ENCODE measurements at places on chromosomes 2 and 18.

GRCh38 chr2:152513681-152514080 lies 178.7 kb downstream of the FMNL2 start:
- DNase-seq: no peak

DNA sequence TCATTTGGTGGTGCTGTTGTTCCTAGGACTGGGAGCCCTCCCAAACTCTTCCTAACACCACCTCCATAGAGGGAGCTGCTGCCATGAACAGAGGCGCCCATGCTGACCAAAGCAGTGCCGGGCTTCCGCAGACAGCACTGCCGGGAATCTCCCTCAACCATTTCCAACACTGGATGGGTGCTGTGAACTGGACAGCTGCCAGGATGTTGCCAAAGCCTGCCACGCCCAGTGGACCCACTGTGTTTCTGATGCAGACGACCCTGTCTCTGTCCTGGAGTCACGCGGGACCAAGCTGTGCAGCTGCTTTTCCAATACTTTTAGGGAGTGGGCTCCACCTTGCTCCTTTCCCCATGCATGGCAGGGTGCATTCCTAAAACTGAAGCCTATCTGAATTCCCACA lies 16.9 kb upstream of the GNAL start:
- DNase-seq: no peak

GRCh38 chr2:42117182-42117579 lies 52.0 kb upstream of the EML4 start:
- DNase-seq: no peak

DNA sequence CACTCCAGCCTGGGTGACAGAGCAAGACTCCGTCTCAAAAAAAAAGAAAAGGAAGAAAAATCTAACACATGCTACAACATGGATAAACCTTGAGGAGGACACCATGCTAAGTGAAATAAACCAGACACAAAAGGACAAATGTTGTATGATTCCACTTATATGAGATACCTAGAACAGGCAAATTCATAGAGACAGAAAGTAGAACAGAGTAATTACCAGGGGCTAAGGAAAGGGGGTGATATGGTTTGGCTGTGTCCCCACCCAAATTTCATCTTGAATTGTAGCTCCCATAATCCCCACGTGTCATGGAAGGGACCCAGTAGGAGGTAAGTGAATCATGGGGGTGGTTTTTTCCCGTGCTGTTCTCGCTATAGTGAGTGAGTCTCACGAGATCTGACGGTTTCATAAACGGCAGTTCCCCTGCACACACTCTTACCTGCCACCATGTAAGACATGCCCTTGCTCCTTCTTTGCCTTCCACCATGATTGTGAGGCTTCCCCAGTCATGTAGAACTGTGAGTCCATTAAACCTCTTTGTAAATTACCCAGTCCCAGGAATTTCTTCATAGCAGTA lies 91.4 kb upstream of the CABLES1 start:
- no peak for DNase-seq

DNA sequence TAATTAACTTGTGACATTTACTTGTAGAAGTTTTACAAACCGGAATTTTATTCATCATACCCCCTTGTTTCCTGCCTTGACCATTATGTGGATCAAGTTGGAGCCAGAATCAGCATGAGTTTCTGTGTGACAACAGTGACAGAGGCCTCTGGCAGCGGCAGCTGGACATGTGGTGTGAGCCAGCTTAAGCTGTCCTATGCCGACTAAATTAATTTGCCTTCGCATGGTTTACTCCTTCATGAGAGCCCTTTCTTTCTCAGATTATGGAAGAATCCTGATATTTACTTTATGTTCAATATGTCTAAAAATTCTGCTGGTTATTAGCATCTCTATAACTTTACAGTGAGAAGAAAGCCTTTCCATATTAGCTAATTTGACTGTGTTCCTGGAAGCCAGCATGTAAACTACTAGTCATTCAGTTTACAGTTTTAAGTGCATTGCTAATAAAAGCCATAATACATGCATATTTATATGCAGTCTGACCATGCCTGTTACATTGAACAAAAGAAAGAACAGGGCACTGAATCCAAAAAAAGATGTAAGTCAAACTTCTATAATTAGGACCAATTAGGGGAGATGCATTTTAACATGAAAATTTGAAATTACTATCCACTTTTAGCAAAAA lies 495.8 kb upstream of the ACVR2A start:
- DNase-seq: no peak

GRCh38 chr2:64542071-64543007 lies 18.2 kb downstream of the AFTPH start:
- DNase-seq: no peak

GRCh38 chr2:114011713-114012112 lies 121.8 kb downstream of the ACTR3 start:
- DNase-seq: no peak

DNA sequence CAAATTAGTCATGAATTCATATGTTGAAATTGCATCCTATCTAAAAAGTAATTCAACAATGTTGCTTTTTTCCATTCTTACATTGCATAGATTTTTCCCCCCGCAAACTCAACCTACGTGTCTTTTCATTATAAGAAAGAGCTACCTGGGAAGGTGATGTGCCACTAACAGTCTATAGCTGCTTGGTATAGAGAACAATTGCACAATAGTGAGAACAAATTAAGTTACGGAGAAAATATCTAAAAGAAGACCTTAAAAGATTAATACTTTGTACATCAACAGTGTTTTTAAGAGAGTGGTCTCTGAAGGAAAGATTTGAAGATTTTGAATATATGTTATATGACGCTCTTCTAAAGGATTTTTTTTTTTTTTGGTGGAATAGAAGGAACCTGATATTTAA lies 111.8 kb downstream of the STK39 start:
- DNase-seq: no peak

DNA sequence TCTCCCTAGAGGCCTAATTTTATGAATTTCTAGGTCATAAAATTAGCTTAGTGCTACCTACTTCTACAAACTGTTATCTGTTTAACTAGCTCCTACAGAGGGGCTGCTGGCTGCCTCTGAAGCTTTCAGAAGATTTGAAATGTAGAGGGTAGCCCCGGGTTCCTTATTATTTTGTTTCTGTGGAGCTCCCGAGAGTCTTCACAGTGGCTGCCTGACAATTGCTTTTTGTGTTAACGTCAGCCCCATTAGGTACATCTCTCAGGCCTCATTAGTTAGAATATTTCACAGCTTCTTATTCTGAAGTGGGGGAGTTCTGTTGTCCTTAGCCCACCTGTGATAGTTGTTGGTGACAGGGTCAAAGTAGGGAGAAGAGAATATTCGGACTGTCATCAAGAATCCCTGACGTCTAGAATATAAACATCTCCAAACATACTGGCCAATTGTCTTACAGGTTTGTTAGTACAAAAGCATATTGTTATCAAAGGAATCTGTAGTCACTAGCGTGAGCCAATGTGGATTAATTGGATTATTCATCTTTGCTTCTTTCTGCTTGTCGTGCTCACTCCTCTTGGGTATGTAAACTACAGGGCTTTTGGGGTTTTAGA lies 77.5 kb downstream of the DIS3L2 start:
- no peak for DNase-seq

GRCh38 chr2:191479680-191480023 lies 198.3 kb upstream of the NABP1 start:
- no peak for DNase-seq

DNA sequence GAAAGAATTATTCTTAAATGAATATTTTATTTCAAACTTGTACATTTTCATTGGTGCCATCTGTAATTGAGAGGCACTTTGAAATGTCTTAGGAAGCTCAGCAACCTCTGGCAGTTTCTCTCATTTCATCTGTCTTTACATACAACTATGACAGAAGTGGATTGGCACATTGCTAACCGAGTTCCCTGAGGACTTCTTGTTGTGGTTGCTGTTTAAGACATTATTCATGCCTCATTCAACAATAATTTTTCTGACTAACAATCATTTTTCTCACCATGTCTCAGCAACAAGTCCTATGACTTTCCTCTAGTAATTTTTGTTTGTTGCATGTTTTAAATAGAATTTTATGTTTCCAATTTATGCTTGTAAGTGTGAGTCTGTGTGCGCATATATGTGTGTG lies 284.0 kb upstream of the CWC22 start:
- DNase-seq: no peak

DNA sequence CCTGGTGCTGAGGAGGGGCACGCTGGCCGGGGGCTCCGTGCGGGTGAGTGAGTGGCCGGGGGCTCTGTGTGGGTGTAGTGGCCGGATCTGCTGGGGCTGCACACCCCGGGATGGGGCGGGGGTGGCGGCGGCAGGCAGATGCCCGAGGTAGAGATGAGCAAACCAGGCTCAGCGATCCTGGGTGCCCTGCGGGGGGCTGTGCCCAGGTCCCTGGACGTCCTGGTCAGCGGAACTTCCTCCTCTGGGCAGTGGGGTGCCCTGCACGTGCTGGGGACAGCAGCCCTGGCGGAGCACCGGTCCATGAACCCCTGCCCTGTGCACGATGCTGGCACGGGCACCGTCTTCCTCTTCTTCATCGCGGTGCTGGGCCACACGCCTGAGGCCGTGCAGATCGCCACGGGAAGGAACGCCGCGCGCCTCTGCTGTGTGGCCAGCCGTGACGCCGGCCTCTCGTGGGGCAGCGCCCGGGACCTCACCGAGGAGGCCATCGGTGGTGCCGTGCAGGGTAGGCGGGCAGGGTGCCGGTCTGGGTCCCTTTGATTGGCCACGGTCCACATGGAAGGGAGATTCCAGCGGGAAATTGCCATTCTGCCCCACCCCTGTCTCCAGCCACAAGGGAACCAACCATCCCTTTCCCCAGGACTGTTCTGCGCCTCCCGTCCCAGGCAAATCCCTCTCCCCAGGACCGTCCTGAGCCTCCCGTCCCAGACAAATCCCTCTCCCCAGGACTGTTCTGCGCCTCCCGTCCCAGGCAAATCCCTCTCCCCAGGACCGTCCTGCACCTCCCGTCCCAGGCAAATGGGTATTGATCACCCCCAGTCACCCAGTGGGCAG lies 5.9 kb downstream of the NEU4 start:
- no peak for DNase-seq

DNA sequence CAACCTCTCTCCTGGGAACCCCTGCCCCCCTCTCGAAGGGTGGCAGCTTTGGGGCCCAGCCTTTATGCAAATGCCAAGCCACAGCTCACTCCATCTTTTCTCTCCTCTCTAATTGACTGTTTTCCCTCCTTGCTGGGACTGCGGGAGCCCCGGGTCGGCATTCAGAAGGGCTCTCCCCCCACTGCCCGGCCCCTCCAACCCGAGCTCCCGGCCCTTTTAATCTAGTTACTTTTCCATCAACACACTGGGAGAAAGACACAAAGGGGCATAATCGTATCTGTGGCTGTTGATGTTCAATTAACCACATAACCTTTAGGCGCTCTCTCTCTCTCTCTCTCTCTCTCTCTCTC lies 95.4 kb downstream of the INHBB start:
- no peak for DNase-seq

DNA sequence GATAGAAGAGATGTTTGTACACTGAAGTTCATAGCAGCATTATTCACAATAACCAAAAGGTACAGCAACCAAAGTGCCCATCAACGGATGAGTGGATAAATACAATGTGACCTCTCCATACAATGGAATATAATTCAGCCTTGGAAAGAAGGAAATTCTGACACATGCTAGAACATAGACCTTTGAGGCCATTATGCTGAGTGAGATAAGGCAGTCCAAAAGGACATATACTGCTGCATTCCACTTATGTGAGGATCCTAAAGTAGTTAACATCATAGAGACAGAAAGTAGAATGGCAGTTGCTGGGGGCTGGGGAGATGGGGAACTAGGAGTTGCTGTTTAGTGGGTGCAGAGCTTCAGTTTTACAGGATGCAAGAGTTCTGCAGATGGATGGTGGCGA lies 38.2 kb upstream of the GLI2 start:
- DNase-seq: no peak

DNA sequence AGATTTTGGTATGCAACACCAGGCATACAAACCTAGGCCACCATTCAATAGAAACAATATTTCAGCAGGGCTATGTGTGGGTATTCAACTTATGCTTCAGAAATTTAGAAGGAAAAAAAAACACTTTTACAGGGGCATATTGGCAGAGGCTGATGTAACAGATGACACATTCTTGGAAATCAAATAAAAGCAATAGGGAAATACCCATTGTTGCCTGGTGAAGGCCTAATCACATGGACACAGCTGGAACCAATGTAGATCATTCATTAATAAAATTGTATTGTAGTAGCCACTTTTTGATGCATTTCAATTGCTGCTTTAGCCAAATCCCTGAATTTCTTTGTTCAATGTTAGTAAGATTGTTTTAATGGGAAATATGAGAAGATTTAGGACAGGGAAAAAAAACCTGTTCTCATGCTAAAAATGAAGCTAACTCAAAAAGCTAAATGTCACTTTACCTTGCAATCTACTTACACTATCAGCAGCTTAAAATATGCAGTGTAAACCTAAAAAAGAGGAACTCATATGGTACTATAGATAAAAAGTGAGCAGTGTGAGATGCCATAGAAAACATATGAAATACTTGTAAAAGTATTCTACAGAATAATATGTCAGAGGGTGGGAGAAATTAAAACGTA lies 289.4 kb downstream of the ZEB2 start:
- DNase-seq: no peak

GRCh38 chr18:73509460-73509859 lies 638.2 kb downstream of the FBXO15 start:
- no peak for DNase-seq

DNA sequence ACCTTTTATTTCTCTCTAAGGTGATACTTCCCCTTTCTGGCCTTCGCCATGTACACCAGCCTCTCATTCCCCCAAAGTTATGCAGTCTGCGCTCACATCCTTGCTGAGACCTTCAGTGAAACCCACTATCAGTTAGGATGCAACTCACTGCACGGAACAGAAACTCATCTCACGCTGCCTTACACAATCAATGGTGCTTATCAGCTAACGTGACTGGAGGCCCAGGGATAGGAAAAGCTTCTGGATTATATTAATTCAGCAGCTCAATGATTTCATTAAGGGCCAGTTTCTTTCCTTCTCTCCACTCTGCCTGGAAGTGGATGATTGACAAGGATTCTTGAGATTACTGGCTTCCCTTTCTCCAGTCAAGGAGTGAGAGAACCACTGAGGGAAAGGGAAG lies 44.8 kb downstream of the CDH2 start:
- DNase-seq: no peak

- DNase-seq: no peak
Observed at GRCh38 chr2:50722776-50723175, 309.2 kb downstream of the NRXN1 start.

- no peak for DNase-seq
Observed at GRCh38 chr2:6730003-6730402, 135.7 kb downstream of the CMPK2 start.

GRCh38 chr2:37156071-37156856 lies 516 bp downstream of the EIF2AK2 start:
- DNase-seq: peak; percentile 0

GRCh38 chr18:12604445-12605007 lies 53.4 kb downstream of the SPIRE1 start:
- DNase-seq: no peak

GRCh38 chr2:182713601-182714000 lies 2.5 kb upstream of the DNAJC10 start:
- no peak for DNase-seq
